KG1 (cell line): ENCODE measurements at places on chromosomes 7 and 10.

DNA sequence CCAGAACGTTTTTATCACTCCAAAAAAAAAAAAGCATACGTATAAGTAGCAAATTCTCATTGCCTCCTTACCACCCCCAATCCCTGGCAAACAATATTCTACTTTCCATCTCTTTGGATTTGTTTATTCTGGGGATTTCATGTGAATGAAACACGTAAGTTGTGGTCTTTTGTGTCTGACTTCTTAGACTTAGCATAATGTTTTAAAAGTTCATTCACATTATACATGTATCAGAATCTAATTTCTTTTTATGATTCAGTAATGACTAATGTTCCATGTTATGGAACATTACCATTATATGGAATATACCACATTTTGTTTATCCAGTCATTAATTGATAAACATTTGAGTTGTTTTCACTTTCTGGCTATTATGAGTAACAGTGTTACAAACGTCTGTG is 12.5 kb upstream of the KLHL7 start:
- DNase-seq, result no peak

GRCh38 chr7:49443515-49443914 is 329.9 kb upstream of the VWC2 start:
- no peak for DNase-seq

DNA sequence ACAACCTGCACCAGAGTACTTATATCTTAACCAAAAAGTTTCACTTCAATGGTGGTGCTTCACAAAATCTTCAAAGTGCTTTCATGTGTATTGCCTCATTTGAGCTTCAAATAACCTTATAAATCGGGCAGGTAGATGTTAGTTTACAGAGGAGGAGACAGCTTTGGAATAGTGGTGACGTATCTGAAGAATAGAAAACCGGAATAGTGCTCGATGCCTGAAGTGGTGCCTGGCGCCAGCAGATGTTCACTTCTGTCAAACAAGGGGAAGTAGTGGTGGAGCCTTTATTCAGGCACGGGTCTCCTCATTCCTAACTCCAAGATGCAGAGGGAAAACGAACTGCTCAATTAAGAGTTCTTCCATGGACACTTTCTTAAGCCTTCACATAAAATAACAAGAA is 58.1 kb downstream of the NHLRC2 start:
- DNase-seq, result no peak

GRCh38 chr10:86392723-86393094 is 26.1 kb upstream of the GRID1 start:
- no peak for DNase-seq

GRCh38 chr10:80632742-80633141 is 95.0 kb downstream of the SH2D4B start:
- no peak for DNase-seq

DNA sequence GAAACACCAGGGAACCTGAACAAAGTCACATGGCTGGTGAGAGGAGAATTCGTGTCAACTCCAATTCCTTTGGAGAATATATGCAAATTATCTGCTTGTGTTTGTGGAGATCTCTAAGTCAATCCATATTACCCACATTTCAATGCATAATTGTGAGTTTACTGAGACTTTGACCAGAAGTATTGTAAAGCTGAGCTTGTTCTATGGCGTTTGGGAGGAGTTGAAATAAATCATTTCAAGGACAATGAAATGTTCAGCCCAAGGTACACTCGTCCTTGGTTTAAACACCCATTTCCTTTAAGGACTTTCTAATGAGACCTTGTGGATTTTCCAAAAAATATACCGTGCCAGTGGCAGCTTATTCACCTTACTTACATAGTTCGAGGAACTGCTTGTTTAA is 186.6 kb upstream of the HDAC9 start:
- DNase-seq, result no peak

- no peak for DNase-seq
Observed at GRCh38 chr7:100896732-100897608, 1.3 kb upstream of the ACHE start.
